ENCODE measurements at places on chromosomes 2 and 18.

GRCh38 chr2:176161825-176162626 is 4.9 kb downstream of the HOXD3 start:
- DNase-seq: no peak

GRCh38 chr18:71168557-71169145 is 879.8 kb downstream of the SOCS6 start:
- DNase-seq: no peak

GRCh38 chr2:96683307-96683706 is 40.7 kb downstream of the FER1L5 start:
- DNase-seq: no peak

- no peak for DNase-seq
Observed at GRCh38 chr2:27398962-27399361, 10.4 kb downstream of the PPM1G start.

GRCh38 chr2:135009339-135009738 is 37.9 kb downstream of the MAP3K19 start:
- DNase-seq: no peak

- DNase-seq: no peak
Observed at GRCh38 chr2:226561962-226562361, 237.7 kb downstream of the IRS1 start.

GRCh38 chr18:73461780-73462059 is 593.9 kb upstream of the NETO1 start:
- DNase-seq: no peak

GRCh38 chr2:55136138-55136541 is 85.9 kb upstream of the RTN4 start:
- no peak for DNase-seq

GRCh38 chr2:120828829-120829632 is 93.4 kb downstream of the GLI2 start:
- no peak for DNase-seq

DNA sequence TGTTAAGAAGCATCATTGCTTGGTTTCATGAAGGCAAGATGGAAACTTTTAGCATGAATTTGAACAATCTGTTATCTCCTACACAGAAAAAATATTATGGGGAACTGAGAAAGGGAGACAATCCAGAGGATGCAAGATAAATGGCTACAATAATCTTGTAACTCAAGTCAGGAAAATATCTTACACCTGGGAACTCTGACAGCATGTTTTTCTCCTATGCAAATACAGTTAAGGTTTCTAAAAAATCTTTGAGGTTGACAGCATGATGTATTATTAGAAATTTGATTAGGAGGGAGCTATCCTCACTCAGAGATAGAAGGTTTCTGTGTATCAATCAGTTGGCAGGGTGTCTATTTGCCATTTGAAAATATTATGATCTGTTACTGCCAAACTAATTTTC is 75.6 kb downstream of the GPD2 start:
- DNase-seq: no peak

GRCh38 chr2:159146996-159147666 is 139.4 kb downstream of the WDSUB1 start:
- DNase-seq: no peak

DNA sequence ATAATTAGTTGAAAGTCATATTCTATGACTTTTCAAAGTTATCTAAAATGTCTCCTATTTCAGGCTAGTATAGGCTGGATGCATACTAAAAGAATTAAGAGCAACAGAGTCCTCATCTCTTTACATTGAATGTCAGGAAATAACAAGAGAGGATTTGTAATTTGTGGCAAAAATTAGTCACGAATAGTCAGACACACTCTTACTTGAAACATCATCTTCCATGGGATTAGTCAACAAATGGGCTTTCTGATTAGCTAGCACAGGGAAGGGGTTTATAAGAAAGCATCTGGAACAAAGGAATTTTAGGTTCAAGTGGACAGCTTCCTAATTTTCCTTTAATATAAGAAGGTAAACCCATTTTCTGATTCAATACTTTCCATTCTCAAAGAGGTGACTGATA is 330.3 kb upstream of the MEX3C start:
- DNase-seq: no peak

Measured in stimulated activated naive CD8-positive, alpha-beta T cell treated with anti-CD3 and anti-CD28 coated beads, Interleukin-15, amount 100 ng/mL, for 72 hours (primary cell).